ENCODE measurements at places on chromosomes 2 and 18.

DNA sequence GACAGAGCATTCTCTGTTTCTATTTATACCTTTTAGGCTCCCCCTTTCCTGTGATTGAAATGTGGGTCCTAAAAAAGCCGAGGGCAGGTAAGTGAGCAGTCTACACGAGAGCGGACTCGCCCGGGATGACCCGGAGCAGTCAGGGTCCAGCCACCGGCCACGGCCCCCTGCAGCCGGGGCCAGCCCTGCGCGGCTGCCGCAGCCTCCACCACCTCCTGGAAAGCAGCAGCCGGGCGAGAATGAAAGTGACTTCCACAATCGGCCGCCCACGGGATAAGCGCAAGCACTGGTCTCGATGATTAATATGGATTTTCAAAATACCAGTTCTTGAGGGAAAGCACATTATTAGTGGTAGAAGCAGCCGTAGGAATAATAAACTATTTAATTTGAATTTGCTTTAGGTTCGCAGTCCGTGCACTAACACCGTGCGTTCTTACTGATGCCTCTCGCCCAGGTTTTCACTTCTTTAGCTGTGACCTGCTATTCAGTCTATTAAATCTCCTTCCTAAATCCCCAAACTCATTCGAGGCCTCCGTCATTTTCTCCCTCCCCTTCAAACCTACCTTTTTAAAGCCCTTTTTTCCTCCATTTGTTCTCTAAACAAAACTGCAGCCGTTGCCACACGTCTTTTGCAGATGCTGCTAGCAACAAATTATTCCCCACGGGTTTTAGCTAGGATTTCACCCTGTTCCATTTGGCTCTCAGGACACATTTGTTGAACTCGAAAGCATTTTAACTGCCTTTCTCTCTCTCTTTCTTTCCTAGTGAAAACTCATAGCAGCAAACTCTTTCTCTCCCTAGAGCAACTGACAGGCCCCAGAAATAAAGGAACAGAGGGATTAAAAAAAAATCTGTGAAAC, 1015.1 kb upstream of the PIK3C3 start:
- no peak for DNase-seq

- no peak for DNase-seq
Observed at GRCh38 chr18:61921621-61922235, 28.9 kb upstream of the RNF152 start.

- peak; percentile 16 for DNase-seq
Observed at GRCh38 chr18:46134920-46135675, 30.9 kb downstream of the HAUS1 start.

DNA sequence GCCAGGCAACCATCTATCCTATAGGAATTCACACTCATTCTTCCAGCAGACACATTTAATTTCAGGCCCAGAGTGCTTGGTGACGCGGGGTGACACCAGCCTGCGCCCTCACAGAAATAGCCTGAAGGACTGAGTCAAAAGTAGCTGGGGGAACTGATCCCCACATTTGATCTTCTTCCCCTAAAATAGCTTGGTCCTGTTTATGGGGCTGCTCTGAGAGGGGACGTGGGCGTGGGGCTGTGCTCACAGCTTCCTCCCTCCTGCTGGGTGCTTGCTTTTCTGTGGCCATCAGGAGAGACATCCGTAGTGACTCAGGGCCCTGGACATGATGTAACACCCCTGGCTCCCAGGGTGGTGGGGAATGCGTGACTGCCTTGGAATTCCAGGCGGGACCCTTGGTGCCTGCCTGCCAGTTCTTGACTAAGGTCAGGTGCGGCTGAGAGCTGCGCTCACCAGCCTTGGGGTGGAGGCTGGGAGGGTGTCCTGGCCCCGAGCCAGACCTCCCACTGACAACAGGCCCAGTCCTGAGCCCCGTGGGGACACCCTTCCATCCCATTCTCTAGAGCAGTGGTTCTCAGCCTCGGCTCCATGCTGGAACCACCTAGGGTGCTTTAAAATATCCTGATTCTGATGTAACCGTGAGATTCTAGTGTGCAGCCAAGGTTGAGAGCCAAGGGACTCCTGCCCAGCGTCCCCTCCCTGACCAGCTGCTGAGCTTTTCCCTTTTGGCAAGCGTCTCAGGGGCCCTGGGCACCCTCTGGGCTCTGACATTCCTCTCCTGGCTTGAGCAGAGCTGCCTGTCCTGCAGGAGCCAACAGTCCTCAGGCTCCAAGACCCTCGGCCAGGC, 47.4 kb upstream of the SMAD7 start:
- peak; percentile 73 for DNase-seq

GRCh38 chr2:7819316-7819715, 862.5 kb upstream of the ID2 start:
- no peak for DNase-seq

Measured in retina (tissue), 1 donor.